ENCODE measurements at places on chromosomes 7 and 10.
A peak's percentile ranks its signal among the peaks of the same experiment; 100 is the strongest.

DNA sequence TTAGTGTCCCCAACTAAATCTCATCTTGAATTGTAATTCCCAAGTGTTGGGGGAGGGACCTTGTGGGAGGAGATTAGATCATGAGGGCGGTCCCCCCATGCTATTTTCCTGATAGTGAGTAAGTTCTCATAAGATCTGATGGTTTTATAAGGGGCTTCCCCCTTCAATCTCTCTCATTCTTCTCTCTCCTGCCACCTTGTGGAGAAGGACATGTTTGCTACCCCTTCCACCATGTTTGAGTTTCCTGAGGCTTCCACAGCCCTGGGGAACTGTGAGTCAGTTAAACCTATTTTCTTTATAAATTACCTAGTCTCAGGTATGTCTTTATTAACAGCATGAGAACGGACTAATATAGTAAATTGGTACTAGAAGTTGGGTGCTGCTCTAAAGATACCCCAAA, 365.6 kb downstream of the ANKRD7 start:
- DNase-seq = no peak

- DNase-seq = no peak
Observed at GRCh38 chr7:78620920-78621319, 822.3 kb downstream of the PHTF2 start.

DNA sequence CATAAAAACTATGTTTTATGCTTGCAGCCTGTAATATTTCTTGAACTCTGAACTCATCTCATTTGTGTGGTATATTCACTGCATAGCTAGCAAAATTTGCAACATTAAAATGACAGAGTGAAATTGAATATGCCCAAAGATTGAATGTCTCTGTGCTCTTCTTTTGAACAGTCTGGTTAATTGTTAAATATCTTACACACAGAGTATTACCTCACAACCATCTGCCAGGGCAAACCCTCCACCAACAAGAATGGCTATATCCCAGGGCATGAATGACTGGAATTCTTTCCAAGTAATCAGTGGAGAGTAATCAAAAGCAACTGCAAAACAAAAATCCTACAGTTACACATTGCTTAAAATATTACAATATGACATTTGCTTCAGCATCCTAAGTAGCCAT, 76.9 kb downstream of the SLC13A1 start:
- DNase-seq = no peak

DNA sequence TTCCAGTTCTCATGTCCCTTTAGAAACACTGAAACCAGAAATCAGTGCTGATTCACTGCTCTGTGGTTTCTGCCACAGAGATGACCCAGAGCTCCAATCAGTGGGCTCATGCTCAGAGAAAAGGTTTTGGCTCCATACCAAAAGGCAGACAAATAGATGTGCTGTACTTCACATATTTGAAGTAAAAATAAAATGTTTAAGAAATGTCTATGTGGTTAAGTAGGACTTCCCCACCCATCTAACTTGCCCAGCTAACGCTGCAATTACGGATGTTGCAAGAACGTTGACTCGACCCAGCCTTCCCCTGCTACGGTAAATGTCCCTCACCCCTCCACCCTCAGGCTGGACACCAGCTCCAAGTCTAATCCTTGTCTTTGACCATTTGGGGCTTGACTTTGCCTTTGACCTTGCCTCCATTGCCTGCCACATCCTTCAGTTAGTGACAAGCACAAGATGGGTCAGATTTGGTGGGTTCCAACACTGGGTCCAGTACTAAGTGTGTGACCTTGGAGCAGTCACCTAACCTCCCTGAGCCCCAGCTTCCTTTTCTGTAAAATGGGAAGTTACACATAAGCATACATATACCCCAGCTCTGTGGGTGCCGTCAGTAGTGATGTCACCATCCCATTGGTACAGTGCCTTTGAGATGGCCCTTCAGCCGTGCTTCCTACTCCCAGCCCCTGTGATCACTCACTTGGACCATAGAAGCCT, 95.8 kb downstream of the CHST15 start:
- peak; percentile 38 for DNase-seq

DNA sequence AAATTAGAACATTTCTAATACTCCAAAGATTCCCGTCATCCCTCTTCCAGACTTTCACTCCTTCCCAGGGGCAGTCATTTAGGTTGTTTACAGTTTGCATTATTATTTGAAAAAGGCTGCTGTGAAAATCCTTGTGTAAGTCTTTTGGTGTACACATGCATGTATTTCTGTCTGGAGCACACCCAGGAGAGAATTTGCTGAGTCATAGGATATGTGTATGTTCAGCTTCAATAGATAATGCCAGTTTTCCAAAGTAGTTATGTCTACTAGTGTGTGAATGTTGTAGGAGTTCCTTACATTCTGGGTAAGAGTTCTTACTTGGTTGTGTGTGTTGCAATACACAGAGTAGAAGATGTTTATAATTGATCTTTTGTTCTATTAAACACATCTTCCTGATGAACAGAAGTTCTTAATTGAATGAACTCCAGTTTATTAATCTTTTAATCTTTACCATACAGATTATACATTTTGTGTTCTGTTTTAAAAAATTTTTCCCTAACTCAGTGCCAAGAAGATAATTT, 25.3 kb downstream of the CROT start:
- DNase-seq = no peak

- peak; percentile 46 for DNase-seq
Observed at GRCh38 chr10:43417950-43418768, 9.2 kb upstream of the HNRNPF start.

- no peak for DNase-seq
Observed at GRCh38 chr10:110357252-110357780, 52.6 kb upstream of the SMNDC1 start.

- no peak for DNase-seq
Observed at GRCh38 chr10:95579292-95579691, 18.1 kb upstream of the SORBS1 start.

DNA sequence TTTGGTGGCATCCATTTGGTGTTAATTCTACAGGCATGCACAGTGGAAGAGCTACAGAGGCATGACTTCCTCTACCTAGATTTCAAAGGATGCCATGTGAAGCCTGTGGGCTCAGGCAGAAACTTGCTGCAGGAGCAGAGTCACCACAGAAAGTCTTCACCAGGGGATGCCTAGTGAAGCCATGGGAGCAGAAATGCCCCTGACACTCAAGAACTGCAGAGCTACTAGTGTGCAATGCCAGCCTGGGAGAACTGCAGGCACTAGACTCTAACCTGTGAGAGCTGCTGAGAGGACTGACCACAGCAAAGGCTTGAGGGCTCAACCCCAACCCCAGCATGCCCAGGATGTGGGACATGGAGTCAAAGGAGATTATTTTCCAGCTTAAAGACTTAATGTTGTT, 3.9 kb downstream of the OR9A2 start:
- DNase-seq = no peak

DNA sequence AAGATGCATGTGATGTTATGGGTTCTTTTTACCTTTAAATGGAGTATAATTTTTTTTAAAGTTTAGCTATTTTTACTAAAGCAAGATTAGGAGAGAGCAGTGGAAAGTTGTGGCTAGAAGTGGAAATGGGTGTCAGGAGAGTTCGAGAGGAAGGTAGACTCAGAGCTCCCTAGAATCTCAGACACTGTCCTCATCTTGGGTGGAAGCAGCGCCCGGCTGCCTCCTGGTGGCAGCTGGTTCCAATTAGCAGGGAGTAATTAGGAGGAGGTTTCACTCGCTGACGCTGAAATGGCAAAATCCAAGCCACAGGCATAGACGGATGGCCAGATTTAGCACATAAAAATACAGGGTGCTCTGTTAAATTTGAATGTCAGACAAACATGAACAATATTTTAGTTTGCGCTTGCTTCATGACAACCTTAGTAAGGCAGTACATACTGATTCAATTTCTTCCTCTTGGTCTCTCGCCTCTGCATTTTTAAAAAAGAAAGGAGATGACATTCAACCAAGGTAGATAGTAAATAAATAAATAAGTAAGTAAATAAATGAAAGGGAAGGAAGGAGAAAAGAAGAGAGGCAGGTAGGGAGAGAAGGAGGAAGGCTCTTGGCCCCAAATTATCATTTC, 58.5 kb downstream of the LGI1 start:
- peak; percentile 71 for DNase-seq

DNA sequence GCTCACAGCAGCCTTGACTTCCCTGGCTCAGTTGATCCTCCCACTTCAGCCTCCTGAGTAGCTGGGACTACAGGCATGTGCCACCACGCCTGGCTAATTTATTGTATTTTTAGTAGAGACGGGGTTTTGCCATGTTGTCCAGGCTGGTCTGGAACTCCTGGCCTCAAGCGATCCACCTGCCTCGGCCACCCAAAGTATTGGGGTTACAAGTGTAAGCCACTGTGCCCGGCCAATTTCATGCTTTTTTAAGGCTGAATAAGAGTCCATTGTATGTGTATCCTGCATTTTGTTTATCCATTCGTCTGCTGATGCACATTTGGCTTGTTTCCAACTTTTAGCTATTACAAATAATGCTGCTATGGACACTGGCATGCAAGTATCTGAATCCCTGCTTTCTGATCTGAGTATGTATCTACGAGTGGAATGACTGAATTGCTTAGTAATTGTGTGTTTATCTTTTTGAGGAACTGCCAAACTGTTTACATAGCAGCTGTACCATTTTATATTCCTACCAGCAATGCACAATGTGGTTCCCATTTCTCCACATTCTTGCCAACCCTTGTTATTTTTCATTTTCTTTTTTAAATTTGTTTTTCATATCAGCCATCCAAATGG, 37.3 kb upstream of the TPST1 start:
- DNase-seq = no peak

DNA sequence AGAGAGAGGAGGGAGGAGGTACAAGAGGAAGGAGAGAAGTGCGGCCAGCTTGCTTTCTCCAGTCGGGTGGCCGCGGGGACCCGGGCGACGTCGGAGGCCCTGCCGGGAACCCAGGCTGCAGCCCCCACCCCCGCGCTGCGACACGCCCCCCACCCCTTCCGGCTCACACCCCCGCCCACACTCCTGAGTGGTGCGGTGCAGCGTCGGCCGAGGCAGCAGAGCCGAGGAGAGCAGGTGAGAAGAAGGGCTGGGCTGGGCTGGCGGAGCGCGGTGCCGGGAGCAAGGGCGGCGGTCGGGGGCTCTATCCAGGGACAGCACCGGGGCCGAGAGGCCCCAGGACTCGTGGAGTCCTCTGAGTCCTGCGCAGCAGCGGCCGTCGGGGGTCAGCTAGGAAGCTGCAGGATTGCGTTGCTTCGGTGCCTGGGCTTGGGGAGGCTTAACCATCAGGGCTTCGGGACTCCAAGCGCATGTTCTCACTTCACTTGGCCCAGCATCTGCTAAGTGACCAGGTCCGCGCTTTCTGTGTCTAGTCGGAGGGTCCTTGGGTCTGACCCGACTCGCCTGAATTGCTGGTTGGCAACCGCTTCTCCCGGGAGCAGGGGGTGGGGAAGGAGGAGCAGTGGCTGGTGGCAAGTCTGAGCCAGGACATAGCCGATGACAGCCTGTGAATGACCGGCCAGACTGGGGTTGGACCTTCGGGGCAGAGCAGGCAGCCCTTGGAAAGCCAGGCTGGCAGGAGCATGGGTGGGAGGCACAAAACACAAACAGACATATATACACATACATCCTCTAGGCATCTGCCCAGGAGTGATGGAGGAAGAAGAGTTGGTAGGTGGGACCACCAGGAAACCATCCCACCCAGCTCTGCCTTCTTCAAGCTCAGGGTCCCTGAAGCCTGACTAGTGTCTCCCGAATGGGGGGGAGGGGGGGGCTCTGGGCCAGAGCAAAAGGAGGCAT, 683 bp downstream of the CHAT start:
- no peak for DNase-seq

DNA sequence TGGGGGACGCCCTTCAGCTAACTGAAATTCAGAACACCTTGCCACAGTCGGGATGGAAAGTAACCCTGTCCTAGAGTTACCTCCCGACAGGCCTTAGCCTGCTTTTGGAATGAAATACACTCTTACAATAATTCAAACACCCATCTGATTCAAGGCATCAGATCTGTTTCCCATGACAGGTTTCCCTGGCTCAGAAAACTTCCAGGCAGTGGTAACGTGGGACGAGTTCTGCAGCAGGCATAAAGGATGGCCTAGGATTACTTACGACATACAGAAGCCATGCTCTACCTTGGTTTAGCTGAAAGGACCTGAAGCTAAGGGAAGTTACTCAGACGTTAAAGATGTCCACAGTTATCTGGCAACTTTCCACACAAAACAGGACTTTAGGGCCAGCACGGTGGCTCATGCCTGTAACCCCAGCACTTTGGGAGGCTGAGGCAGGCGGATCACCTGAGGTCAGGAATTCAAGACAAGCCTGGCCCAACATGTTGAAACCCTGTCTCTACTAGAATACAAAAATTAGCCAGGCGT, 5.0 kb downstream of the PAXIP1 start:
- no peak for DNase-seq
